ENCODE measurements at places on chromosomes 6 and 20.

DNA sequence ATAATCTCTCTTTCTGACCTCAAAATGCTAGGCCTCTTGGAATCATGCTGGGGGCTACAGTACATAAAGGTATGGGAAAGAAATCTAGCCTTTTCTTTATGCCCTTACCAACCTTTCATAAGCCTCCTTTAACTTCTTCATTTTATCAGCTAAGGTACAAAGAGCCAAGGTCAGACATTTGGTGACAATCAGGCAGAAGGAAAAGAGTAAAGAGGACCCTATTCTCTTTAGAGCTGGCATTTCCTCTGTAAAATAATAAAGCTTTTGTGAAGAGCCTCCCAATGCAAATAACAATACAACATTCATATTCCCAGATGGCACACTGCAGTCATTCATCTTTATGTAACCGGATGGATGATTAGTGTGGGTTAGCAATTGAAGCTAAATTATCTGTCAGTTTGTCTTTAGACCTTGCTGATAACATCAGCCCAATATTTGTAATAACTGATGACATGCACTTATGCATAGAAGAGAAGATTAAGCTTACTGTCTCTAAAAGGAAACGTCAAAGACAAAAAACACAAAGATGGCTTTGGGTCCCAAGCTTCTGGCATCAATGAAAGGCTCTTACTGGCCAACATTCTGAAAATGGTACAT is 163.1 kb downstream of the IBTK start:
- no peaks in the 10 kb centered on the region for H3K36me3 ChIP-seq
- no peaks in the 10 kb centered on the region for H3K4me1 ChIP-seq
- no peaks in the 10 kb centered on the region for H3K27me3 ChIP-seq
- no peak overlapping the region for H3K27ac ChIP-seq
- DNase-seq: no peak

GRCh38 chr6:158185729-158186456 is 17.7 kb downstream of the GTF2H5 start:
- peaks cover 6% of the 10 kb centered on the region for H3K4me1 ChIP-seq
- no peaks in the 10 kb centered on the region for H3K27me3 ChIP-seq
- no peak overlapping the region for H3K27ac ChIP-seq
- no peaks in the 10 kb centered on the region for H3K36me3 ChIP-seq
- no peak for DNase-seq

GRCh38 chr6:40054602-40055001 is 120.3 kb upstream of the MOCS1 start:
- H3K27ac ChIP-seq: no peak overlapping the region
- no peak for DNase-seq
- no peaks in the 10 kb centered on the region for H3K36me3 ChIP-seq
- no peaks in the 10 kb centered on the region for H3K27me3 ChIP-seq
- H3K4me3 ChIP-seq: no peak overlapping the region

DNA sequence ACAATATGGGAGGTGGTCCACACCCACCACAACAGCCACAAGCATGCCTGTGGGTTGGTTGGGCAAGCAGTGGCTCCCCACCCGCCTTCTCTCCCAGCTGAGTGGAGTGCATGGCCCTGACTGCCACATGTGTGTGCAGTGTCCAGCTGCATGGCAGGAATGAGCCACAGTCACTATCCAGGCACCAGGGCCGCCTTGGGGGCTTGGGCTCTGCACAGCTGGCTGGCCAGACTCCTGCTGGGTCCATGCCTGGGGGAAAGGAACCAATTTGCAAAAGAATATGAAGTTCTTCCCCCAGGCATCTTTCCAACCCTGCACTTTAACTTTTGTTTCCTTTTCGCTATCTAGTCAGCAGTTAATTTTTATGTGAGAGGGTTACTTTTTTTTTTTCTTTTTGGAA is 11.6 kb upstream of the ASCC3 start:
- H3K4me1 ChIP-seq: no peaks in the 10 kb centered on the region
- DNase-seq: no peak
- no peaks in the 10 kb centered on the region for H3K36me3 ChIP-seq
- no peak overlapping the region for H3K4me3 ChIP-seq
- no peak overlapping the region for H3K27ac ChIP-seq
- H3K27me3 ChIP-seq: no peaks in the 10 kb centered on the region

DNA sequence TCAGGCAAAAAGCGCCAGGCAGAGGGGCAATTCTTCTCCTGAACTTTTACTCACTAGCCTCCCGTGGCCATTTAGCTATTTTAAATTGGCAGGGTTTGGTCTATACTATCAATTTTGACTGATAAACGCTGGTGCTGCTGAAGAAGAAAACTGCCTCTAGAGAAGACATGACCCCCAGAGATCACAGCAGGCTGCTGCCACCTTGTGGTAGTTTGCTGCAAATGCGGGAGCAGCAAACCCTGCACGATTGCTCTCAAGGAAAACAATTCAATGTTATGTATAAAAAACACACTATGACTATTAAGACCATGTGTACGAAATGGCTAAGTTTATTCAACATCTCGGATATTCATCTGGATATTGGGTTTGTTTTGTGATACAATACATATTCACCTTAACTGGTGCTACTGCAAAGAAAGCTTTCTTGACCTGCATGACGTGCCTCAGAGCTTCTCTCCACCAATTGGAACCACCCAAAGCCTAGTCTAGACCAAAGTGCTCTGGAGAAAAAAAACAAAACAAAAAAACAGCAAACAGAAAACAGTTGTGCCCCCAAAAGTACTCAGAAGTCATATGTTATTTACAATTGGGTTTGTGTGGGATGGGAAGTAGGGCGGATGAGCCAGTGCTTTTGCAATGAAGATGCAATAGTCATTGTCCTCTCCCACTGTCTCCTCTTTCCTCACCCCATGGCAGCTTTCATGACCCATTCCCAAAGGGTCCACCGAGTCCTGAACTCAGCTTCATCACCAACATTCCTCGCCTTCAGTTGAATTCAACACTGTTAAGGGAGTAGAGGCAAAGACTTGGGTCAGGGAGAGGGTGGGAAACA is 19.6 kb upstream of the IL17F start:
- H3K27ac ChIP-seq: no peak overlapping the region
- H3K36me3 ChIP-seq: no peaks in the 10 kb centered on the region
- peak; percentile 38 for DNase-seq
- no peaks in the 10 kb centered on the region for H3K27me3 ChIP-seq

DNA sequence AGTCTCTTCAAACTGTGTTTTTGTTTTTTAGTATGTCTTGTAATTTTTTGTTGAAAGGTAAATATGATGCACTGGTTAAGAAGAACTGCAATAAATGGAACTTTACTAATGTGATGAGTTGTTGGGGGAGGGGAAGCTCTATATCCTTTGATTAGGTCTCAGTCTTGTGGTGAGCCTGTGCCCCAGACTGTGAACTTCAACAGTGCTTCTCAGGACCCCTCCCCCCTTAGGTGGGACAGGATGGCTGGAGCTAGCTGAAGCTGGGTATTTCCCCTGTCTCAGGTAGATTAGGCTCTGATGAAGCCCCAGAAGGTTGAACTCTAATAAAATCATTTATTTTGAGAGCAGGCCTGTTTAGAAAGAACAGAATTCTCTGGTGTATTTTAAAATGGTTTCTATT is 31.4 kb upstream of the TASP1 start:
- no peaks in the 10 kb centered on the region for H3K4me1 ChIP-seq
- H3K4me3 ChIP-seq: no peak overlapping the region
- no peak for DNase-seq
- no peaks in the 10 kb centered on the region for H3K27me3 ChIP-seq

GRCh38 chr6:118370722-118371121 is 177.4 kb upstream of the PLN start:
- H3K36me3 ChIP-seq: no peaks in the 10 kb centered on the region
- no peak for DNase-seq
- H3K27ac ChIP-seq: no peak overlapping the region
- no peaks in the 10 kb centered on the region for H3K27me3 ChIP-seq

DNA sequence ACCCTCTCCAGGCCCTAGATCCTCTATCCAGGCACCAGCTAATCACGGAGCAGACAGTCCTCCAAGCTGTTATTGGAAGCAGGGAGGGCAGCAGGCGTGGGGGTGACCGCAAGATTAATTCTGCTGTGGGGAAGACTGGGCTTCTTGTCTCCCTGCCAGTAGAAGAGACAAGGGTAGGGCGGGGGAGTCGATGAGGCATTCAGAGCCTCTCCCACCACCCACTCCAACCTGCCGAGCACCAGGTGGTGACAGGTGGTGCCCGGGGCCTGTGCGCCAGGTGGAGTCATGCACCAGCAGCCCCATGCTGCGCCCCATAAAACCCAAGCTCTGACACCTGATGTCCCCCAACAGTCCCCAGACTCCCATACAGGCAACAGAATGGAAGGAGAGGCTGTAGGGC is 89.6 kb downstream of the CDH22 start:
- DNase-seq: no peak
- no peaks in the 10 kb centered on the region for H3K27me3 ChIP-seq
- no peak overlapping the region for H3K4me3 ChIP-seq
- H3K36me3 ChIP-seq: no peaks in the 10 kb centered on the region

- no peak for DNase-seq
- H3K4me1 ChIP-seq: no peaks in the 10 kb centered on the region
- no peak overlapping the region for H3K4me3 ChIP-seq
These were observed 757.0 kb upstream of the MMS22L start for GRCh38 chr6:98039904-98040607.

DNA sequence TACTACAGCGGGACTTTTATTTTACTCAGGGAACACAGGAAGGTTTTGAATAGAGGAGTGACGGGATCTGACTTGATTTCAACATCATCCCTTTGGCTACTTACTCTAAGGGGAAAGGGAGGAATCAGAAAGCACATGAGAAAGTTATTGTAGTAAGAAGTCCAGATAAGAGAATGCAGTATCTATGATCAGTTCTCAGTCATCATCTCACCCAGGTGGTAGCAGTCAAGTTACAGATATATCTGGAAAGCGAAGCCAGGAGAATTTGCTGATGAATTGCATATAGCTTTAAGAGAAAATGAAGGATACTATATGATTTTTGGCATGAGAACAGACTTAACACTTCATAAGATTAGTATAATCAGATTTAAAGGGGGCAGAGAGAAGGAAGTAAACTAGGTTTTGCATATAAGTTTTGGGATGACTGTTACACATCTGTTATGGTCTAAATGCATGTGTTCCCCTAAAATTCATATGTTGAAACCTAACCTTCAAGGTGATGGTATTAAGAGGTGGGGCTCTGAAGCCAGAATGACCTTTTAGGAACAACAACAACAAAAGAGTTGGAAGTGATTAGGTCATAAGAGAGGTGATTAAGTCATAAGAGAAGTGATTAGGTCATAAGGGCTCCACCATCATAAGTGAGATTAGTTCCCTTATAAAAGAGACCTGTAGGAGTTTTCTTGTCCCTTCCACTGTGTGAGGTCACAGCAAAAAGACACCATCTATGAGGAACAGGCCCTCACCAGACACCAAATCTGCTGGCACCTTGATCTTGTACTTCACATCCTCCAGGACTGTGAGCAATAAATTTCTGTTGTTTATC is 6.7 kb downstream of the RAD21L1 start:
- no peaks in the 10 kb centered on the region for H3K27me3 ChIP-seq
- no peaks in the 10 kb centered on the region for H3K36me3 ChIP-seq
- H3K4me3 ChIP-seq: no peak overlapping the region

DNA sequence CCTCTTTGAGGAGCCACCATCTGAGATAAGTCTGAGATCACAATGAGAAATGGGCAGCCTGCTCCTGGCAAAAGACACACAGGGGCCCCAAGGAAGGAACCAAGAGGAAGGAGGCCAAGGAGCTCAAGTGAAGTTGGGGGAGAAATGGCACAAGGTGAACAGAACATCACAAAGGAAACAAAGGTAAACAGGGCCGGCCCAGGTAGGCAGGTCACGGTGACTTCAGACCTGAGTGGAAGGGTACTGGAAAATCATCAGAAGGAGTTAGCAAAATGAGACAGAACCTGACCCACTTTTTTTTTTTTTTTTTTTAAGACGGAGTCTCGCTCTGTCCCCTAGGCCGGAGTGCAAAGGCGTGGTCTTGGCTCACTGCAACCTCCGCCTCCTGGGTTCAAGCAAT is 11.3 kb downstream of the ZMYND8 start:
- H3K4me3 ChIP-seq: no peak overlapping the region
- H3K4me1 ChIP-seq: peaks cover 16% of the 10 kb centered on the region
- no peak overlapping the region for H3K27ac ChIP-seq
- no peaks in the 10 kb centered on the region for H3K36me3 ChIP-seq

DNA sequence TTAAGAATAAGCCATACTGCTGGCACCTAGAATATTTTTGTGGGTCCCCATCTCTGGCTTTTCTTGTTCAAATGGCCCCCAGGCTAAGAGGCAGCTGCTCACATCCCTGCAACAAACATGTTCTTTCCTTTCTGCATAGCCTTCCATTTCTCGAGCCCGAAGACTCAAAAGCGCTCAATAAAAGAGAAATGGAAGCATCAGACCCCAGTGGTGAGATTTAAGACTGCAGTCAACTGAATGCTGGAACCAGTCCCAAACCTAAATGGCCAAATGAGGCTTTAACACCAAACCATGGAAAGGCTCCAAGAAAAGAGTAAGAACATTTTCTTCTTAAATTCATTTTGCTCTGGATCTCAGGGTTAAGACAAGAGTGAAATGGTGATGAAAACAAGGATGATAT is 122.1 kb upstream of the TRAF3IP2 start:
- H3K4me1 ChIP-seq: no peaks in the 10 kb centered on the region
- no peaks in the 10 kb centered on the region for H3K36me3 ChIP-seq
- DNase-seq: no peak
- no peak overlapping the region for H3K4me3 ChIP-seq
- no peaks in the 10 kb centered on the region for H3K27me3 ChIP-seq

DNA sequence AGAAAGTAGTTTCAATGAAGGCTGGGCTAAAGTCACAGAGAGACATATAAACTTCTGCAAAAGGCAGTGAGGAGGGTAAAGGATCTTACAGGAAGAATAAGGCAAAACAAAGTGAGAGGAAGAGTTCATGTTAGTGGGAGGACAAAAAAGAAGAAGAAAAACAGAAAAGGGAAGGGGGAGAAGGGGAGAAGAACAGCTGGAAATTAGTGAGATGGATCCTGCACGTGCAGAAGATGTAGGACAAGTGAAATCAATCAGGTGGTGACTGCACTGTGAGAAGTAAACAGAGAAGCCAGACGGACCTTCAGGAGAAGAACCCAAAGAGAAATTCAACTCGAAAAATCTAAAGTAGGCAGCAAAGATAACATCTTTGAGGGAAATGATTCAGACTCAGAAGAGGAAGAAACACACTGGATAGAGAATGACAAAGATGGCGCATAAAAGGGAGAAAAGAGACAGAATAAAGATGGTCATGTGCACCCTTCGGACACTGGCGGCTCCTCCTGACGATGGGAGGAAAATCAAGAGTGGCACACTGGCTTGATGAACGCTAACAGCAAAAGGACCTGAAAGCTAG is 105.9 kb downstream of the MYB start:
- no peaks in the 10 kb centered on the region for H3K27me3 ChIP-seq
- no peak overlapping the region for H3K4me3 ChIP-seq
- no peaks in the 10 kb centered on the region for H3K36me3 ChIP-seq

GRCh38 chr6:50091641-50092040 is 41.9 kb upstream of the DEFB112 start:
- H3K4me1 ChIP-seq: no peaks in the 10 kb centered on the region
- no peak for DNase-seq
- no peaks in the 10 kb centered on the region for H3K36me3 ChIP-seq
- H3K4me3 ChIP-seq: no peak overlapping the region
- H3K27me3 ChIP-seq: no peaks in the 10 kb centered on the region

GRCh38 chr6:21666201-21666691 is 72.7 kb downstream of the SOX4 start:
- no peaks in the 10 kb centered on the region for H3K27me3 ChIP-seq
- no peaks in the 10 kb centered on the region for H3K36me3 ChIP-seq
- no peak overlapping the region for H3K27ac ChIP-seq
- peak; percentile 25 for DNase-seq
- no peaks in the 10 kb centered on the region for H3K4me1 ChIP-seq

GRCh38 chr6:148044261-148044751 is 298.3 kb upstream of the SASH1 start:
- H3K27ac ChIP-seq: no peak overlapping the region
- no peak overlapping the region for H3K4me3 ChIP-seq
- no peaks in the 10 kb centered on the region for H3K36me3 ChIP-seq

Measured in pancreas (tissue), 10 donors.